A549 treated with DMSO at 1 μM for 4 hours (cell line): ENCODE measurements at places on chromosomes 2 and 18. TPM values are rescaled to one million over a fixed set of nuclear protein-coding genes. Genes with fewer than 3 reads are reported as not detected.

Gene PRADC1
- 17.6 to 24.6 TPM (median 23.8 TPM) in 5 replicates for total RNA-seq

Gene RNF138
- total RNA-seq, result 11.6 to 17.5 TPM (median 13.5 TPM) in 5 replicates

Gene PLGLB2
- total RNA-seq, result 0.29 to 0.49 TPM (median 0.45 TPM) in 5 replicates

Gene MRO
- 0.09 to 0.36 TPM (median 0.25 TPM) in 5 replicates for total RNA-seq

Gene STARD7
- 95.6 to 110 TPM (median 106 TPM) in 5 replicates for total RNA-seq

Gene HOXD13
- total RNA-seq, result 0.22 to 0.32 TPM (median 0.24 TPM) in 5 replicates

Gene PLCL1
- total RNA-seq, result 0.07 TPM in 1 of 5 replicates, not detected in the others

Gene HRH4
- total RNA-seq, result not detected in 5 replicates

Gene OTOF
- total RNA-seq, result 0.03 to 0.11 TPM (median 0.09 TPM) in 5 replicates

Gene MYO3B
- not detected in 5 replicates for total RNA-seq

Gene SOCS6
- total RNA-seq, result 25.9 to 37.4 TPM (median 32.4 TPM) in 5 replicates

Gene SLC4A5
- 0.18 to 0.41 TPM (median 0.28 TPM) in 5 replicates for total RNA-seq

Gene AGXT
- not detected in 5 replicates for total RNA-seq

Gene COL5A2
- total RNA-seq, result 56.0 to 97.1 TPM (median 87.3 TPM) in 5 replicates

Gene TMEM182
- 4.8 to 6.3 TPM (median 5.3 TPM) in 5 replicates for total RNA-seq

Gene HOXD4
- total RNA-seq, result 0.22 to 0.55 TPM (median 0.36 TPM) in 5 replicates

Gene INHBB
- 13.4 to 20.3 TPM (median 16.0 TPM) in 5 replicates for total RNA-seq

Gene FAM124B
- not detected in 5 replicates for total RNA-seq

Gene COX7A2L
- 157 to 198 TPM (median 162 TPM) in 5 replicates for total RNA-seq

Gene PCARE
- not detected in 5 replicates for total RNA-seq

Gene DARS1
- 56.2 to 69.0 TPM (median 59.6 TPM) in 5 replicates for total RNA-seq

Gene LAMA3
- total RNA-seq, result 29.5 to 44.3 TPM (median 41.7 TPM) in 5 replicates

Gene KCNS3
- total RNA-seq, result 1.1 to 1.4 TPM (median 1.2 TPM) in 5 replicates

Gene MOCOS
- total RNA-seq, result 2.9 to 4.0 TPM (median 3.8 TPM) in 5 replicates

Gene TRIM54
- 0.33 to 0.73 TPM (median 0.46 TPM) in 5 replicates for total RNA-seq

Gene CYTIP
- total RNA-seq, result not detected in 5 replicates

Gene LINC00305
- total RNA-seq, result not detected in 5 replicates

Gene SERPINB3
- 0.10 to 0.18 TPM (median 0.13 TPM) in 4 of 5 replicates, not detected in the other for total RNA-seq

Gene CNTNAP5
- not detected in 5 replicates for total RNA-seq
